MV-4-11 (cell line): ENCODE measurements at places on chromosomes 13 and 19.

GRCh38 chr13:70523622-70524021, 415.4 kb upstream of the KLHL1 start:
- no peak for DNase-seq

- no peak for DNase-seq
Observed at GRCh38 chr13:75771818-75772217, 135.7 kb downstream of the LMO7 start.

DNA sequence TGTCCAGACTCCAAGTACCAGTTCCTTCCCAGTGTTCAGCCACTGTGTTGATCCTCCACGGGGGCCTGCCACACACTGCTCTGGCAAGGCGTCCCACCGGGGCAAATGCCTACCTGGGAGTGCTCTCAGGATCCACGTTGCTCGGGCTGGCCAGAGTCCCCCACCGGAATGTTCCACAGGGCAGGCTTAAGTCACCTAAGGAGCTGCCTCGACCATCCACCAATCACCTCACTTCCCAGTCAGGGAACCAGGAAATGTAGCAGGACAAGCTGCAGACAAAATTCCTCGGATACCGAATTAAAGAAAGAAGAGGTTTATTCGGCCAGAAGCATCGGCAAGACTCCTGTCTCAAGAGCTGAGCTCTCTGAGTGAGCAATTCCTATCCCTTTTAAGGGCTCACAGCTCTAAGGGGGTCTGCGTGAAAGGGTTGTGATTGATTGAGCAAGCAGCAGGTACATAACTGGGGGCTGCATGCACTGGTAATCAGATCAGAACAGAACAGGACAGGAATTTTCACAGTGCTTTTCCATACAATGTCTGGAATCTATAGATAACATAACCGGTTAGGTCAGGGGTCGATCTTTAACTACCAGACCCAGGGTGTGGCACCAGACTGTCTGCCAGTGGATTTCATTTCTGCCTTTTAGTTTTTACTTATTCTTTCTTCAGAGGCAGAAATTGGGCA, 56.9 kb upstream of the EDNRB start:
- DNase-seq, result no peak

DNA sequence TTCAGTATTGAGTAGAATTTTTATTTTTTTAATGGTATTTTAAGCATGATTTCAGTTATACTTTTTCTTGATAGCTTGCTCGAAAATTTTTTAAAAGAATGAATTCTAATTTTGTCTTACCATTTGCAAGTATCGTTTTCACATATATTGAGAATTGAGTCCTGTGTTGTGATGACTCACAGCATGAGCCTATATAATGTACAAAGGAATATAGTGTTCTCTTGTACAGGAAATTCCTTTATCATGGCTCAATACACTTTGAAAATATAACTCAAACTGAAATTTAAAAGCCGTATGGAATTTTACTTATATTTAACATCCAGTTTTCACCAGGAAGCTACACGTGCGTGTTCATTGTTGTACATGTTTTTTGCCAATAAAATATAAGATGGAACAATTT, 161.1 kb upstream of the TMTC4 start:
- DNase-seq, result no peak

- DNase-seq, result no peak
Observed at GRCh38 chr13:43089912-43090498, 66.6 kb downstream of the DNAJC15 start.

DNA sequence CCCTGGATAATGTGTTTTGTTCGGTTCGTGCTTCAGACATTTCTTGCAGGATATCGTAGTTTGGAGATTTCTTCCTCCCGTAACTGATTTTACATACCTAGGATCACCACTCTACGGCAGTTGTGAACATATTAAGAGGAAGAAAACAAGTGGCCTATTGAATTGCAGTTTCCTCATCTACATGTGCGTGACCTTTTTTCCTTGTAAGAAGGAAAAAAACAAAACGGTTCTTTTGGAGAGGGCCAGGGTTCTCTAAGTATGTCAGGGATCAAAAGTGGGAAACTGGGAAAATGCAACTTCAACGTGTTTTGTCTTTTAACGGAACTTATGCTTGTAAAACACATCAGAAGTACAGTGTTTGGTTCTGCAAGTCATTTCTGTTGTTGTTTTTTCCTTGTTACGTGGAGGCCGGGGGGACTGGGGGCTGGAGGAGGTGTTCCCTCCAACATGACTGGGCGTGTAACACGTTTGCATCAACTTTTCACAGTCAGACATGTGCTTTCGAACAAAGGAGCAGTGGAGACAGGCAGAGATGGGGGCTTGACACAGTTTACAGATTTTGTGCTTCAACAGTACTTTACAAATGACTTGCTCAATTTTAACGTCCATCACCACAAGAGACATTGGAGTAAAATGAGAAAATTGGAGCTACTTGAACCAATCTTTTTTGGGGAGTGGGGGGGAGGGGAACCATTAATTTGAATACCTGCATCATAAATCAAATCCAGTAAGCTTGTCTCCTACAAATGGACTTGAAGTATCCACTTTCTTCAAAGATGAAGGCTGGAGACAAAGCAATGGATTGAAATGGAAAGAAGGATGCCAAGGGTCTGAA, 3.8 kb downstream of the ZC3H4 start:
- peak; percentile 74 for DNase-seq

DNA sequence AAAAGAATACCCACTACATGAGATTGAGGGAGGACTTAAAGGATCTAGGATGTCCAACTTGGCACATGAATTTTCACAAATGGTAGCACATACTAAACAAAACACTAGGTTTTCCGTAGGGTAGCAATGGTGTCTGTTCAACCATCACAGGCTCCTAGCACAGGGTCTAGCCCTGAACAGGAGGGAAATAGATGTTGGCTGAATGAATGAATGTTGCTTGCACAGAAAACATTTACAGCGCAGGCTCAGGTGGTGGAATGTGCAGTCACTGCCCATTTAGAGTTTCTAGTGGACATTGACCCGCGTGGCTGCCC, 1.9 kb upstream of the MYCBP2 start:
- no peak for DNase-seq

DNA sequence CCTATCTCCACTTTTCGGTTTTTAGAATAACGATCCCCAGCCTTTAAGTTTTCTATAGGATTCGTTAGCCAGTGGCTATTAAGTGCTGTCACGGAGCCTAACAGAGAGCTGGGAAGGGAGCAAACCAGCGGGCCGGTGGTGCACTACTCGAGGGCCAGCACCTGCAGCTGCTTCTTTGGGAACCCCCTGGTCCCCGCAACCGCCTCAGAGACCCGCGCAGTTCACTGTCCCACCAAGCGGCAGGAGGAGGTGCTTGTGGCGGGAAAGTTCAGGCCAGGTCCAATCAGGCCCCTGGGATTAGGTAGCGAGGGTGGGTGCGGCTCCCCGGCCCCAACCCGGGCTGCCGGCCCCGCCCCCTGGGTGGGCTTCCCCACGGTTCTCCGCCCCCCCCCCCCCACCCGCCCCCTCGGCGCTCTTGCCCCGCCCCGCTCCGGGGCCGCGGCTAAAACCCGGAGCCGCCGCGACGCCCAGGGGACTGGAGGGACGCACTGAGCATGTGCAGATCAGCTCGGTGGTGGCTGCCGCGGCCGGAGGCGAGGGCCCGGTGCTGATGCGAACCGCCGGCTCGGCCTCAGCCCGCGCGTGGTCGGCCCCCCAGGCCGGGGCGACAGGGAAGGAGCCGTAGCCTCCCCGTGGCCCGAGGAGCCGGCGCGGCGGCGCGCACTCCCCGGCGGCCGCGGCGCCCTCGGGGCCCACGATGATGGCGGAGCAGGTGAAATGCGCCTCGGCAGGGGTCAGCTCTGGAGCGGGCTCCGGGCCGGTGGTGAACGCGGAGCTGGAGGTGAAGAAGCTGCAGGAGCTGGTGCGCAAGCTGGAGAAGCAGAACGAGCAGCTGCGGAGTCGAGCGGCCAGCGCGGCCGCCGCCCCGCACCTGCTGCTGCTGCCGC, at the start of gene SLAIN1:
TSS of gene SLAIN1 (plus strand) at position 471 of the 887 bp plus-strand sequence. CDS start at position 698, 227 bp downstream.
- peak; percentile 10 for DNase-seq

DNA sequence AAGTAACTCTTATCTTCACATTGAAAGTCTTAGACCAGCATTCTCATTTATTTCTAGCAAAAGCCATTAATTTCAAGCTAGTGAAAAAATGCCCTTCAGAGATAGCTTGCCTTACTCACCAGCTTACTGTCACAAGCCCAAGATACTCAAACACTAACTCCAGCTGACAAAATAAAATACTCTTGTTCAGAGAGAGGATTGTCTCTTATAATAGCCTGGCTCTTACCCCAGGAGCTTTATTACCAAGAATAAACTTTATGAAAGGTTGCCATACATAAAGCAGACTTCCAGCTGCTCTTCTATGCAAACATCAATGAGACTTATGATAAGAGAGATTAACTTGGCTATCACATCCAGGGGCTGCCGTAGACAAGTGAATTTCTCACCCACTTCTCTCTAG, 53.6 kb downstream of the XPO4 start:
- no peak for DNase-seq

- no peak for DNase-seq
Observed at GRCh38 chr19:1081301-1082164, 13.6 kb downstream of the POLR2E start.

DNA sequence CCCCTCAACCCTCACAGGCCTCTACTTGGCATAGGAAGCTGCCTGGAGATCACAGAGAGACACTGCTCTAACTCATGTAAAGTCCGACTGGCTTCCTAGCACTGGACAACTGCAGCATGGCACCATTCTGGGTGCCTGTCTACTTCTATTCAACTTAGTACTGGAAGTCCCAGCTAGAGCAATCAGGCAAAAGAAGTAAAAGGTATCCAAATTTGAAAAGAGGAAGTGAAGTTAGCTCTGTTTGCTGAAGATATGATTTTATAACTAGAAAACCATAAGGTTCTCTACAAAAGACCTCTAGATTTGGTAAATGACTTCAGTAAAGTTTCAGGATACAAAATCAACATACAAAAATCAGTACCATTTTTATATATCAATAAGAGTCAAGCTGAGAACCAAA, 1017.6 kb downstream of the PCDH9 start:
- no peak for DNase-seq

GRCh38 chr13:85367887-85368286, 431.3 kb downstream of the SLITRK6 start:
- DNase-seq, result no peak

- DNase-seq, result peak; percentile 80
Observed at GRCh38 chr13:49996951-49997895, at the start of gene TRIM13. TRIM13 (plus strand) TSS chr13:49997042; CDS start chr13:50011941, 14,899 bp downstream.

DNA sequence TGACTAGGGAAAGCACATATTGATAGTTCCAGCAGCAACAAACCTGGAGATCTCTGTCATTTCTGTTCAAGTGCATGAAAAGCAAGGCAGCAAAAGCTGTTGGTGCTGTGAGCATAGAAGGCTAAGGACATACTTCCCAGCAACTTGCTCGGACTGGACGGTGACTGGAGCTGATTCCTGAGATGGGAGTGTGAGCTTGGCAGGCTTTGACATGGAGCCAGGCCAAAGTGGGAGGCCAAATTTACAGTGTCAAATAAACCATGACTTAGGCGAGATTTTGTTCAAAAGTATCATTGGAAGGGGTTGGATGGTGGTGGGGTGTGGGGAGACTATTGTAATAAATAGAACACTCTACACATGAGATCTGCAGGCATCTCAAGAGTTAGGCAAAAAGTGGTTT, 5.9 kb upstream of the ARGLU1 start:
- no peak for DNase-seq

DNA sequence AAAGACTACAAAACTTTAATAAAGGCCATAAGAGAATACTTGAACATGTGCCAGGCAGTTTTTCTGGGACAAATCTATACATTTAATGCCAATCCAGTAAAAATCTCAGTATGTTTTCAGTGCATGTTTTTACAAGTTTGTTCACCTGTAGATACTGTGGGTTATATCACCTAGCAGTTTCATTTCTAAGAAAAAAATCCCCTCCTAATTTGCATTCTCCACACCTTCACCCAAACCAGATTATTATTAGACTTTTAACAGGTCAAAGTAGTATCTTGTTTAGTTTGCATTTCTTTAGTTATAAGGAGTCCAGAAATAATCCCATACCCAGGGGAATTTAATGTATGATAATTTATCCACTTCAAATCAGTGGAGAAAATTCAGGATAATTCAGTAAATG, 17.0 kb upstream of the LPAR6 start:
- DNase-seq, result no peak

GRCh38 chr13:91053318-91054065, 294.0 kb upstream of the MIR17HG start:
- no peak for DNase-seq

GRCh38 chr13:93307136-93307535, 80.5 kb downstream of the GPC6 start:
- no peak for DNase-seq

DNA sequence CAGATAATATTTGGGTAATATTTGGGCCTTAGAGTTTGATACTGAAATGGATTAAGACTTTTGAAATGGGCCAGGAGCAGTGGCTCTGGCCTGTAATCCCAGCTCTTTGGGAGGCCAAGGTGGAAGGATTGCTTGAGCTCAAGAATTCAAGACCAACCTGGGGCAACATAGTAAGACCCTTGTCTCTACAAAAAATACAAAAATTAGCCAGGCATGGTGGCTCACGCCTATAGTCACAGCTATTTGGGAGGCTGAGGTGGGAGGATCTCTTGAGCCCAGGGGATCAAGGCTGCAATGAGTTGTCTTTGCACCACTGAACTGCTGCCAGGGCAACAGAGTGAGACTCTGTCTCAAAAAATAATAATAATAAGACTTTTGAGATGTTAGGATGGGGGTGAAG, 926 bp upstream of the ZNF836 start:
- no peak for DNase-seq

DNA sequence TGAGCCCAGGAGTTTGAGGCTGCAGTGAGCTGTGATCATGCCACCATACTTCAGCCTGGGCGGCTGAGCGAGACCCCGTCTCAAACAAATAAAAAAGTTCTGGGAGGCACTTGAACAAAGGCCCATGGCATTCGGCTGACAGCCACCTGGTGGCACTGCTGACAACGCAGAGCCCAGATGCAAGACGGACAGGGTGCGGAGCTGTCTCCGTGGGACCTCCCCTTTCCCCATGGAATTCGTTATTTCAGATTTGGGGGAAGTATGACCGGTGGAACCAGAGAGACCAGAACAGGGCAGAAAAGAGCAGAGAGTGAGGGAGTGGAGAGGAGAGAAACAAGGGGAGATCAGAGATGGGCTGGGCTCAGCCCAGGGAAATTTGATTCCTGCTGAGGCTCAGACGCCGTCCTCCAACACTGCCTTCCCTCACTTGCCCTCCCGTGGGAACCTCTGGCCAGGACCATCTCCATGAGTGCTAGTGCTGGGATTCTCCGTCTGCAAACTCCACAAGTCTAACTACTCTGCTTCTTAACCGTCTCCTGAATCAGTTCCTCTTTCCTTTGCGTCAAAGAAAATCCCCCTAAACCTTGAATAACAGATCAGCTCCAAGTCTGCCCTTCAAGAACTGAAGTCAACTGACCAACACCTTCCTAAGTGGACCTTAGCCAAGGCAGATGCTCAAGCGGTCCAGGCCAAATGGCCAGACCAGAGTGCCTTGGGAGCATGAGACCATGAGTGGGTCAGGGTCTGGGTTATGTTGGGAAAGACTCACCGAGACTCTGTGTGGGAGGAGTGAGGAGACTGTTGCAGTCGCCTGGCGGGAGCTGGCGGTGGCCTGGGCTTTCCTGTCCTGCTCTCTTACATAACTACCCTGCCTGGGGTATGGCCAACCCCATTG, 11.9 kb upstream of the ATF5 start:
- DNase-seq, result peak; percentile 84
